Activated CD4-positive, alpha-beta T cell treated with anti-CD3 and anti-CD28 coated beads for 4 hours (primary cell): ENCODE measurements at places on chromosomes 6 and 20.

- DNase-seq = no peak
Measured at GRCh38 chr6:167705211-167705750, 121.4 kb upstream of the AFDN start.

GRCh38 chr6:12791371-12791770 lies 74.8 kb downstream of the PHACTR1 start:
- DNase-seq = no peak

- DNase-seq = no peak
Measured at GRCh38 chr20:3661060-3661813, 2.0 kb downstream of the GFRA4 start.

GRCh38 chr6:16832721-16833120 lies 71.5 kb upstream of the ATXN1 start:
- DNase-seq = no peak

DNA sequence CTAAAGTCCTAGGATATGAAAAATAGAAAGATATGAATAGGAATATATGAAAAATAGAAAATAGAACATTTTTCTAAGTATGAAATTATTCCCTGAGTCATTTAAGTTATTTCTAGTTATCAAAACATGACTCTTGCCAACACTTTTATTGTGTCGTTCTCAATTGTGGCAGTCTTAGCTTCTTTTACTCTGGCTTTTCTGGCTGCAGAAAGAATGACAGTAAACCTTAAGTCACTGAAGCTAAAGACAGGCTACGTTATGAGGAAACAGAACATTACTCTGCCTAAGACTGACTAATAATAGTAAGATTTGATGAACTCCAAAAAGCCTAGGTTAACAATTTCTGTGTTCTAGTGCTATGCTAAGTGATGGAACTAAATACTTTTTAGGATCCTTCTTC lies 74.6 kb downstream of the AIG1 start:
- no peak for DNase-seq

- DNase-seq = no peak
Measured at GRCh38 chr6:45613656-45614055, 235.9 kb upstream of the SUPT3H start.

DNA sequence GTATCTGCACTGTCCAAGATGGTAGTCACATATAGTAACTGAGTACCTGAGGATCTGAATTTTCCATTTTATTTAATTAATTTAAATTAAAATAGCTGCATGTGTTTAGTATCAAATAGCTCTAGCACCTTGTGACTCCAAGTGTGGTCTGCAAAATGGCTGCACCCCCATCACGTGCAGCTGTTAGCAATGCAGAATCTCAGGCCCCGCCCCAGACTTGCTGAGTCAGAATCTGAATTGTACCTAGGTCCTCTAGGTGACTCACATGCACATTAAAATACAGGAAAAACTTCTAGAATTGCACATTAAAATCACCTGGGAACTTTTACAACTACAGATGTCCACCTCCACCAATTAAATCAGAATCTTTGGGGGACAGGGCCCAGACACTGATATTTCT lies 19.2 kb upstream of the FAM83C start:
- peak; percentile 17 for DNase-seq

- DNase-seq = no peak
Measured at GRCh38 chr20:38336726-38337125, 9.6 kb upstream of the LBP start.

DNA sequence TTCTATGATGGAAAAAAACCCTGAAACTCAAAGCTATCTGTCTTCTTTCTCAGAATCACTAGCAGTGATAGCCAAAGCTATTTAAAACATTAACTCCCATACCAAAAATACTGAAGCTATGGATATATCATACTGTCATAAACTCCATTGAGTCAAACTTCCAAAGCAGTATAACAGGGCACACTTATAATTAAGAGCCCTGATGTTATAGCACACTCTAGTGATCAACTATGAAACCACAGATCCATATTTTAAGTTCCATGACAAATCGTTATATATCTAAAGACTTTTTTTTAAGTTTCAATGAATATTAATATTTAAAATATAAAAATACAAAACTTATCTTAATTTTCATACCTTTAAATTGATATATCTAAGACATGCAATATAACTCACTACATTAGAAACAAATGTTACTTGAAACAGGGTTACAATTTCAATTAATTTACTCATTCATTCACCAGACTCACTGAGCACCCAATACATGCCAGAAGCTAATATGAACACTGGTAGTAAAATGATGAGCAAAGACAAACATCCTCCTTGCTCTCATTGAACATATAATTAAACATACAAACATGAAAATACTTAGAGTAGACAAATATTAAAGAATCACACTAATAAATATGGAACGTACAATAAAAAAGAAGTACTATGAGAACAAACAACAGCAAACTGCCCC lies 69.3 kb downstream of the IBTK start:
- no peak for DNase-seq

DNA sequence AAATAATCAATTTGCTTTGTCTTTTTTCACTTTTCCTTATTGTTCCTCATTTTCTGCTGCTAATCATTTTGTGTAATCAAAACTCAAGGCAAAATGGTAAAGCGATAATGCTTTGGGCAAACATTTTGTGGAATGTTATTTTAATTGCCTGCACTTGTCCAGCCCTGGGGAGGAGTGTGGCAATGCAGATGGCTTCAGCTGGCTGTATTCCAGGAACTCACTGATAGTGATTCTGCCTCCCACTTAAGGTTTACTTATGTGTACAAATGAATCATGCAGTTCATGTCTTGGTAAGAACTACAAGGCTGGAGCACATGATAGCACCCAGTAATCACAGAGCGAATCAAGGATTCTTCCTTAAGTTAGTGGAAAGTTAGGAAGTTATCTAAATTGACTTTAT lies 107.8 kb downstream of the COL19A1 start:
- DNase-seq = no peak

DNA sequence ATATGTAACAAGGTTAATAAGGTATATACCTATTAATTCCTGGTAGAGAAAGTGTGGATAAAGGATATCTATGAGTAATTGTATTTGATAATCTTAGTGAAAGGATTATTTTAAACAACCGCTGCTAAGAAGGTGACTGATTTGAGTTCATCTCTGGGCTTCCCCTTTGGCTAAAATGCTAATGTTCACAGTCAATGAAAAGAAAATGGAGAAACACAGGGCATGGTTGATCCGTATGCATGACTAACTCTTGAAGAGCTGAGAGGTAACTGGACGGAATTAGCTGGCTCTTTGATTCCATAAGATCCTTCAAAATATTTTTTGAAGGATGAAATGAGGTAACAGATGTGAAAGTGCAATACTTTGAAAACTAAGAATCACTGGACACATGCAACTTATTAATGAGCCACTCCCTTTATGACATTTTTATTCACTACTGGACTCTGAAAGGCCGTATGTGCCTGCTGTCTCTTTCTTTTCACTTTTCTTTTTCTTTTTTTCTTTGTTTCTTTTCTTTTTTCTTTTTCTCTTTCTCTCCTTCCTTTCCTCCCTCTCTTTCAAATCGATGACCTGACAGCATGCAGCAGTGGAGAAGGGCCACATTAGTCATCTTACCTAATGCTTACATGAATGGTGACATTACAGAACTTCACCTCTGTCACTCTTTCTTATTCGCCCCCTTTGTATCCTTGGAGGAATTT lies 464.6 kb downstream of the CDKAL1 start:
- no peak for DNase-seq

DNA sequence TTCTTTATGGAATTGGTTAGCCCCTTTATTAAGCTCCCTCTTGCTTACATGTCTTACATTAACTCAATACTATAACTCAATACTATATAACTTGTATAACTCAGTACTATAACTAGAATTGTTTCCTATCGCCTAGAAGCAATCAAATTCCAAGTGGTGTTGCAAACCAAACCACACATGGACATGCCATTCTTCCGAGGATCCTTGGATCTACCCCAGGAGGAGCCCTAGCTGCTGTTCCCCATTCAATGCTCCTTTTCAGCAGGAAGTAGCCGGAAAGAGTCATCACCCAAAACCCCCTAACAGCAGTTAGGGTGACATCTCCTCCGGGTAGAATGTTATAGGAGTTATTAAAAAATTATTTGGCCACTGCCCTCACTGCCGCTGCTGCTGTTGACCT lies 40.5 kb downstream of the PLN start:
- no peak for DNase-seq

DNA sequence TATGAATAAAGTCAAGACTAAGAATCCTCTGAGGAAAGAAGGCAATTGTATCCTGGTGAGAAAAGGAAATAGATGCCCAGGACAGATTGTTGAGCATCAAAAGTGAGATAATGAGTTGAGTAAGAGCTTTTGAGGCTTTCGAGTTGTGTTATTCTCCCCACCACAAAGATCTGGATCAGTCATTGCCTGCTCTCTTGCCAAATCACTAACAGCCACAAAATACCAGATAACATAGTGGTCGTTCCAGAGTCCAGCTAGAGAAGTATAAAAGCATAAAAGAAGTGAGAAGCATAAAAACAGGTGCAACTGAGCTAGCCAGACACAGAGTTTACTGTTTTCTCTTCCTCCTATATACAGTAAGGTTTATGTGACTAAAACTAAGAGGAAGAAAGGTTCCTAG lies 4.9 kb downstream of the SPINT4 start:
- DNase-seq = no peak

- DNase-seq = no peak
Measured at GRCh38 chr20:20217621-20218020, 150.3 kb upstream of the INSM1 start.

DNA sequence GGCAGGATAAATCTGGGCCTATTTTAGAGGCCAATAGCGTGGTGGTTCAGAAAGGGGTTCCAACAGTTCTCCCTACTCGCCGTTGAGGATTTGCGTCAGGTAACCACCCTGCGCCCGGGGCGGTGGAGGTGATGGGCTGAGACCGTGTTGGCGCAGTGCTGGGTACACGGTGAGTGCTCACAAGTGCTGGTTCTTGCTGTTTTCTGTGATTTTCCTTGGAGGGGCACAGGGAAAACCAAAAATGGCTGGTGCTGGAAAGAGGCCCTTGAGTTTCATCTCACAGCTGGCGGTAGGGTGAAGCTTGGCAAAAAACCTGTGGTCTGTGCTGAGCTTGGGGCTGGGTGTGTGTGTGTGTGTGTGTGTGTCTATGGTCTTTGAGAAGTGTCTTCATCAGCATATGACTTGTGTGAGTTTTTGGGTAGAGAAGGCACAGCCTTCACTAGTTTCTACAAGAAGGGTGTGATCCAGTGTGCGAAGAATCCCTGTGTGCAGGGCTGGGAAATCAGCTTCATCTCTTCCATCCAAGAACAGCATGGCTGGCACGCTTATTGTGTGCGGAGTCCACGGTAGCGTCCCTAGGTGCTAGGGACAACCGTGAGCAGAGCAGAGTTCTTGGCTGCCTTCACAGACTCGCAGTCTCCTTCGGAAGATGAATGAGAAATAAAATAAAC lies 35.3 kb upstream of the SCRT2 start:
- no peak for DNase-seq

- no peak for DNase-seq
Measured at GRCh38 chr20:29743101-29743931, 1514.1 kb upstream of the DEFB115 start.

DNA sequence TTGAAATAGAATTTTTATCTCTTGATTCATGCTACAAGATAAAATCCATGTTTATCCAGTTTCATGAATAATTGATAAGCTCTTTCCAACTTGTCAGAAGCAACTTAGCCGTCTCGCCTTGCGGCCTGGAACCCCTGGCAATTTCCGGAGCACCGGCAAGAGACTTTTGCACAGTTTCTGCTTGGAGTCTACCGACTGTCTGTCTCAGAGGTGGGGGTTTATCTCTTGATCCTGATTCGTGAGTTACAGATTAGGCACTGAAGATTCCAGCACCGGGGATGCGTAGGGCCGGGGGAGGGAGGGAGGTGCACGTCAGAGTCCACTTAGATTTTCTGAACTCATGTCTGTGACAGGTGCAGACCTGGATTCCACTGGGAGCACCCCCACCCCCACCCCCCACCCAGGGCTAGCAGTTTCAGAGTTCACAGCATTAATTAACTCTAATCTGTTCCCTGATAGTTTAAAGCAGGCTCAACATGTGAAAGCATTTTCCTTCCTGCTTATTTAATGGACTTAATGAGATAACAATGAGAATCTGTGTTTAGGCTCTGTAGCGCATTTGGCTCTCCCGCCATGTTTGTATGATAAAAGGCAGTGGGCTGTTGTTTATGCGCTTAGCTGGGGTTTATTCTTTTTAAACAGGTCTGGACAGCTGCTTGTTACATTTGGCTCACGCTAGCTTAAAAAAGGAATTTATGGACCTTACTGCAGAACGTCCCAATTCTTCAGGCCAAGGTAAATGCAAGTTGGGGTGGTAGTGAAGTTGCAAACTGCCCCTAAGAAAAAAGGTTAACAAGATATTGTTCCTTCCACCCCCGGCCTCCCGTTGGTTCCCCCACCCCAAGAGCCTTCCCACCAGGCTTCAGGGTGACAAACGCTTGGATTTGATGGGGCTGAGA lies 8.1 kb upstream of the APCDD1L start:
- no peak for DNase-seq

DNA sequence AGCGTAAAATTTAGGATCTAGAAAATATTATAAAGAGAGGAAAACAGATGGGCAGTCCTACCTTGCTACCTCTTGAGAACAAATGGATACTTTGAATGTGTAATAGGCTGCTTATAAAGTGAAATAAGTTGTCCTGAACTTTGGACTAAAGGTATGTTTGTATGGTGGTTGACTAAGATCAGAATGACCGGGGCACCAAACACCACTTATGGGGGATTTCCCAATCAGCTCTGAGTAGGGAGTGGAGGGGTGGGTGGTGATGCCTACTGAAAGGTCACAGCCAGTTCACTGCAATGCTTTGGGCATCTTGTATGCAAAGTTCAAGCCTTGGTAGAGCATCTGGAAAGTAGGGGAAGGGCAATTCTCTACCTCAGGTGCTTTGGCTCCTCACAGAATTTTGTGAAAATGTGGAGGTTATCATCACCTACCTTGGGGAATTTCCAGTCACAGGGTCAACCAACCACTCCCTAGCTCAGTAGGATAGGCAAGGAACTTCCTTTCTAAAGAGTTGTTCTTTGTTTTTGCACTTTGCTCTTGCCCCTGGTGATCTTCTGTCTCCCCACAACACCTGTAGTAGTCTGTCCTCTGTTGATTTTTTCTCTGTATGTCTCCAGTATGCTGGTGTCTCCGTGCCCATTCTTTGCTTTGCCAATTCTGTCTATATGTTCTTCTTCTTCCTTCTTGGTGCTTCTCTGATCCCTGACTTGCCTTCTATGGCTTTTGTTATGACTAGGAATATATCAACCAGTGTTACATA lies at the start of gene TRIM31:
Gene TRIM31 (minus strand): TSS at position 88 of the 757 bp plus-strand sequence. CDS start 285 bp downstream, outside the sequence.
- DNase-seq = no peak

DNA sequence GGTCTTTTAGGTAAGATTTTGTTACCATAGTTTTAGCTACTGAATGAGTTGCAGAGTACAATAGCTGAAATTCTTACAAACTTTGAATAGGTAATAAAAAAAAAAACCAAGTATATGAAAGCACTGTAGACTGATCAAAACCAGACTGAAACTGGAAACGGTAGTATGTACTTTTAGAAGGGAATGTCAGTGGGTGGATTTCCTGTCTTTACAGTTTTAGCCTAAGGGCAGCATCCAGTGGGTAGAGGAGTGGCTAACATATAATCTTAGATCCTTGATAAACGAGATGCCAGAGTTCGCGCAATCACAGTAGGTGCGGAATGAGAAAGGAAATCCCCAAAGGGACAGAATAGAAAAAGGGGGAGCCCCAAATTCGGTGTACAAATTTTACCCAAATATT lies 385.9 kb upstream of the RUNX2 start:
- DNase-seq = no peak
